ENCODE measurements at places on chromosomes 2 and 18. TPM values are rescaled to one million over a fixed set of nuclear protein-coding genes. Genes with fewer than 3 reads are reported as not detected.
A peak's percentile ranks its signal among the peaks of the same experiment; 100 is the strongest.

GPR75 gene
- 2.3 TPM for total RNA-seq

- no peak for DNase-seq
- no peaks in the 10 kb centered on the region for H3K36me3 ChIP-seq
- no peak overlapping the region for H3K4me3 ChIP-seq
- H3K27ac ChIP-seq: no peak overlapping the region
- H3K27me3 ChIP-seq: no peaks in the 10 kb centered on the region
- H3K4me1 ChIP-seq: no peaks in the 10 kb centered on the region
Observed at GRCh38 chr18:41870191-41870590, 84.8 kb upstream of the PIK3C3 start.

VWA3B gene
- not detected for total RNA-seq

COL3A1 gene
- 1,297 TPM for total RNA-seq

DNA sequence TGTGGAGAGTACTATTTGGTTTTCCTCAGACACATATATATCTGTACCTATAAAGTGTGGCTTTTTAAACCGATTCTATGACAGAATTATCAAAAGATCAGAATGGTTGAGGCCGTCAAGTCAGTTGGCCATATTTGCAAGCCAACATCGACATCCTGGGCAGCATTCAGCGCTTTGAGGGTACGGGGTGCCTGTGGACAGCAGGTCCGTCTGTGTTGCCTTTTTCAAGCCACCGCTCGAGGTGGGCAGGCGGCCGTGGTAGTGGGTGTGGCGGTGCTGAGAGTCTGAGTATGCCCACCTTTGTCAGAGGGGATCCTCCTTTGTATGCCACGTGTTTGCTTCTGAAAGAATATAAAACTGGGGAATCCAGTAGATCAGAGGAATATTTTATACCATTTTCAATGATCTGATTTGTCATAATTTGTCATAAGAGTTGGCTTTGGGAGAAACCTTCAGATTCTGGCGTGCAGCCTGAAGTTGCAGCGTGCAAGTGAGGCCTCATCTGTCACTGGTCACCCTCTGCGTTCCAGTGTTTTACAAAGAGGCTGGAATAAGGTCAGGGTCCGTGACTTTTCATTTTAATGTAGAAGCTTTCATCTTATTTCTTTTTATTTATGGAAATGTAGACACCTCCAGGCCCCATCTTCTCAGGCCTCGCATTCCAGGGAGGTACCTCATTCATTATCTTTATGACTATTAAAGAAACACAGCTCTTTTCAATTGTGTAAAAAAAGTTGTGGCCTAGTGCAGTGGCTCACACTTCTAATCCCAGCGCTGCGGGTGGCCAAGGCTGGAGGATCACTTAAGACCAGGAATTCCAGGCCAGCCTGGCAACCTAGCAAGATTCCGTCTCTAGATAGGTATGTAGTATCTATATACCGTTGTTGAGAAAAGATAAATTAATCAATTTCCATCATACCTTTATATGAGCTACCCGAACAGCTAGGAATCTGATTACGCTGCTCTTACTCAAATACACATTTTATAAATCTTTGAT lies 37.8 kb upstream of the RBM44 start:
- no peak overlapping the region for H3K27ac ChIP-seq
- H3K36me3 ChIP-seq: peaks cover 64% of the 10 kb centered on the region
- no peaks in the 10 kb centered on the region for H3K27me3 ChIP-seq
- peak; percentile 34 for DNase-seq
- H3K4me3 ChIP-seq: no peak overlapping the region
- H3K4me1 ChIP-seq: peaks cover 13% of the 10 kb centered on the region

TMEM37 gene
- not detected for total RNA-seq

- H3K36me3 ChIP-seq: no peaks in the 10 kb centered on the region
- peak; percentile 88 for DNase-seq
- H3K4me3 ChIP-seq: no peak overlapping the region
- H3K27me3 ChIP-seq: no peaks in the 10 kb centered on the region
Observed at GRCh38 chr2:12169721-12170120, 423.3 kb downstream of the LPIN1 start.

DNA sequence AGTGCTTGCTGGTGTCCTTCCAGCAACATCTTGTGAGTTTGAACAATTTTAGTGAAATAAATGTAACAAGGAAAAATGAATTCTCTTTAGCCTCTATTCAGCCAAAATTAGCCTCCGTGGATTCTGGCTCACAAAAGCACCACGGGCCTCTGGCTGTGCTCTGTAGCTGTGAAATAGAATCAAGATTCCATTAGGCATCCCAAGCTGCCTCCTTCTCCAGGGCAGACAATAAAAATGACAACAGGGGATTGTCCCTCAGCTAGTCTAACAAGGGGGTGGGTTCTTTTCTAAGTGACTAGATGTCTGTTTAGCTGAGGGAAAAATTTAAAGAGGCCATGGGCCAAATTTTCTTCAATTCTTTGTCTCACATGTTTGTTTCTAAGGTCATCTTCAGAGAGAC lies 254.7 kb upstream of the FIGN start:
- no peak overlapping the region for H3K27ac ChIP-seq
- no peaks in the 10 kb centered on the region for H3K36me3 ChIP-seq
- no peaks in the 10 kb centered on the region for H3K4me1 ChIP-seq
- DNase-seq: no peak
- H3K27me3 ChIP-seq: no peaks in the 10 kb centered on the region
- no peak overlapping the region for H3K4me3 ChIP-seq

GREB1 gene
- not detected for total RNA-seq

GRCh38 chr2:10720306-10720705 lies 1.1 kb upstream of the ATP6V1C2 start:
- H3K36me3 ChIP-seq: no peaks in the 10 kb centered on the region
- H3K27ac ChIP-seq: no peak overlapping the region
- no peak for DNase-seq
- H3K27me3 ChIP-seq: peaks cover 51% of the 10 kb centered on the region
- H3K4me1 ChIP-seq: peaks cover 26% of the 10 kb centered on the region

DNA sequence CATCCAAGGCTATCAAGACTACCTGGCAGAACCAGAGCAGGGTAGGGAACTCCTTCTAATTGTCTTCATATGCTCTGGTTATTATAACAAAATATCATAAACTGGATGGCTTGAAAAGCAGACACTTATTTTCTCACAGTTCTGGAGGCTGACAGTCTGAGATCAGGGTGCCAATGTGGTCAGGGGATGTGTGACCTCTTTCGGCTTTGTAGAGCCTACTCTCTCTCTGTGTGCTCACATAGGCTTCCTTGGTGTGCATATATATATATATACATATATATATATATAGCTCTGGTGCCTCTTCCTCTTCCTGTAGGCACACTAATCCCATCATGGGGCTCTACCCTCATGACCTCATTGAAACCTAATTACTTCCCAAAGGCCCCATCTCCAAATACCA lies 101.6 kb downstream of the ARL6IP6 start:
- no peak for DNase-seq
- H3K27ac ChIP-seq: no peak overlapping the region
- H3K4me3 ChIP-seq: no peak overlapping the region
- H3K36me3 ChIP-seq: no peaks in the 10 kb centered on the region
- H3K4me1 ChIP-seq: no peaks in the 10 kb centered on the region
- H3K27me3 ChIP-seq: no peaks in the 10 kb centered on the region

ROCK2 gene
- 79.3 TPM for total RNA-seq

TYMS gene
- 113 TPM for total RNA-seq

KCNIP3 gene
- total RNA-seq: 0.47 TPM

- H3K27ac ChIP-seq: no peak overlapping the region
- no peaks in the 10 kb centered on the region for H3K27me3 ChIP-seq
- no peaks in the 10 kb centered on the region for H3K36me3 ChIP-seq
- DNase-seq: no peak
- no peaks in the 10 kb centered on the region for H3K4me1 ChIP-seq
Observed at GRCh38 chr2:135005753-135006152, 41.5 kb downstream of the MAP3K19 start.

DNA sequence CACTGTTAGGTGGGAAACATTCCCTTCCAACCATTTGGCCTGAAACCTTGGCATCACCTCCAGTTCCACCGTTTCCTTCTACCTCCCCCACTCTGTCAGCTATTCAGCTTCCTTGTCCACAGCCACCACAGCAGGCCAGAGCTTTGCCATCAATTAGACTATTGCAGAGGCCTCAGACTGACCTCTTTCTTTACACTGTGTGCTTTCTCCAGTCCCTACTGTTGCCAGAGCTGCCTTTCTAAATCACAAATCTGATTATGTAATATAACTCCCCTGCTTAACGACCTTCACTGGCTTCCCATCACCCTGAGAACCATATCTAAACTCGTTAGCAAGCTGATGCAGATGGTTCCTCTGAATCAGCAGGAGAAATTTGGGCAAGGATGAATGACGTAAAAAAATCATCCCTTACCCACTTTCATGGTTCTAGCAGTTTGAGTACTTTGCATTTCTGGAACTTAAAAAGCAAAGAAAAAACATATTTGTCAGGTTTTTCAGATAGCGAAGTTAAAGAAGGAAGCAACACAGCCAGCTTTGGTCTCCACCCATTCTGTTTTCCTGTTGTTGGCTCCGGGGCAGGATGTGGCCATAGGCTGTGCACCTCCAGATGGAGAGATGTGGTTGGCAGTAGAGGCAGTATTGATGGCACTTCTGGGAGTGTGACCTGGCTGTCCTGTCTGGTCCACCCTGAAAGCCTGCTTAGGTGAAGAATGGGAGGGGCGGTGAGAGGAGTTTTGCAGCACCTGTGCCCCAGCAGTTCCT lies 422.1 kb downstream of the PARD3B start:
- H3K27me3 ChIP-seq: no peaks in the 10 kb centered on the region
- no peak overlapping the region for H3K27ac ChIP-seq
- no peak overlapping the region for H3K4me3 ChIP-seq
- DNase-seq: no peak
- H3K36me3 ChIP-seq: no peaks in the 10 kb centered on the region

COPS7B gene
- total RNA-seq: 24.9 TPM

- H3K4me3 ChIP-seq: no peak overlapping the region
- no peaks in the 10 kb centered on the region for H3K4me1 ChIP-seq
- DNase-seq: no peak
- no peaks in the 10 kb centered on the region for H3K27me3 ChIP-seq
Observed at GRCh38 chr2:23661276-23662050, 265.5 kb downstream of the ATAD2B start.

- H3K27me3 ChIP-seq: no peaks in the 10 kb centered on the region
- no peak overlapping the region for H3K27ac ChIP-seq
- H3K4me1 ChIP-seq: peaks cover 14% of the 10 kb centered on the region
Observed at GRCh38 chr2:238930216-238930615, 82.3 kb downstream of the TWIST2 start.

DNA sequence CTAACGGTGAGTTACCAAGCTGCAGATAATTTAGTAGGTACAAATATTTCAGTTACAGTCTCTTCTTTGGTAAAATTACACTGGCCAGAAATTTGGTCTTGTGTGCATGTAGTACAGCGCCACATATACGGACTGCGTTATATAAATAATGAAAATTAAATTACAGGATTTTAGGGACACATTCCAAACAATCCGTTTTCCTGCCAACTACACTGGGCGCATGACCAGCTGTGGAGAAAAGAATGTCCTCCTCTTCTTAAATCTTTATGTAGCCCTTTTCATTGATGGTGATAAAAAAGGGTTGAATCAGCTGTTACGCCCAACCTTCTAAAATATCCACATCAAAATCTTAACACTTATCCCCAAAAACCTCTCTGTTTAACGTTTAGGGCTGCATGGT lies 37.5 kb downstream of the TCF4 start:
- H3K36me3 ChIP-seq: no peaks in the 10 kb centered on the region
- no peak overlapping the region for H3K4me3 ChIP-seq
- DNase-seq: no peak
- H3K27me3 ChIP-seq: no peaks in the 10 kb centered on the region
- no peak overlapping the region for H3K27ac ChIP-seq

CYTIP gene
- not detected for total RNA-seq

Measured in SJSA1 (cell line).